ENCODE measurements at places on chromosomes 7 and 10. TPM values are rescaled to one million over a fixed set of nuclear protein-coding genes. Genes with fewer than 3 reads are reported as not detected.

CALHM1 gene
- 0.07 TPM for total RNA-seq

DNA sequence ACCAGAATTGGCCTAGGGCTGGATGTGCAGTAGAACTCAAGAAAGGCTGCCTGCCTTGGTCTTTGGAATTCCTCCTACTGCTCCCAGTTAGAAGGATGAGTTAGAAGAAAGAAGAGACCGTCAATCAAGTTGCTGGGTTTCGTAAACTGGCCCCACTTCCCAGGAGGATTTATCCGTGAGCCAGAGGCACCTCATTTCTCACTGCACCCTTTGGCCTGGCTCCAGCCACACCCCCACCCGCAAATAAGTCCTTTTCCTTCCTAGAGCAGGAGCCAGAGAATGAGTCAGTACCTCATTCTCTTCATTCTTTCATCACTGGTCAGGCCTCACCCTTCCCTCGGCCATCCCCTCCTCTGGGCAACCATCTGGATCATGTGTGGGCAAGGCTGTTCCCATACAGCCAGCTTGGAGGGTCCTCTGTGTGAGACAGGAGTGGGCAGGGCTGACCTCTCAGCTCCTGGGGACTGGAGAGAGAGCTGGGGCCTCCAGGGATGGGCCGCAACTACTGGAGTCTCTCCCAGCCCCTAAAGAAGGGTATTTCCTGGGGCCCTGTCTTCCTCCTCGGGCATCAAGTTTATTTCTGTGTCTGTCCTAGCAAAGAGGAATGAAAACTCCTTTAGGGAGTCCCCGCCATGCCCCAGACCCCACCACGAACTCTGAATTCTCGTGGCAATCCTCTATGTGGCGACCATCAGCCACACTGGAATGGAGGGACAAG, 87.2 kb upstream of the DUSP5 start:
- no peak overlapping the region for H3K4me3 ChIP-seq
- H3K4me1 ChIP-seq, result peaks cover 16% of the 10 kb centered on the region
- no peak overlapping the region for H3K27ac ChIP-seq
- no peak for DNase-seq
- H3K27me3 ChIP-seq, result no peaks in the 10 kb centered on the region

DNA sequence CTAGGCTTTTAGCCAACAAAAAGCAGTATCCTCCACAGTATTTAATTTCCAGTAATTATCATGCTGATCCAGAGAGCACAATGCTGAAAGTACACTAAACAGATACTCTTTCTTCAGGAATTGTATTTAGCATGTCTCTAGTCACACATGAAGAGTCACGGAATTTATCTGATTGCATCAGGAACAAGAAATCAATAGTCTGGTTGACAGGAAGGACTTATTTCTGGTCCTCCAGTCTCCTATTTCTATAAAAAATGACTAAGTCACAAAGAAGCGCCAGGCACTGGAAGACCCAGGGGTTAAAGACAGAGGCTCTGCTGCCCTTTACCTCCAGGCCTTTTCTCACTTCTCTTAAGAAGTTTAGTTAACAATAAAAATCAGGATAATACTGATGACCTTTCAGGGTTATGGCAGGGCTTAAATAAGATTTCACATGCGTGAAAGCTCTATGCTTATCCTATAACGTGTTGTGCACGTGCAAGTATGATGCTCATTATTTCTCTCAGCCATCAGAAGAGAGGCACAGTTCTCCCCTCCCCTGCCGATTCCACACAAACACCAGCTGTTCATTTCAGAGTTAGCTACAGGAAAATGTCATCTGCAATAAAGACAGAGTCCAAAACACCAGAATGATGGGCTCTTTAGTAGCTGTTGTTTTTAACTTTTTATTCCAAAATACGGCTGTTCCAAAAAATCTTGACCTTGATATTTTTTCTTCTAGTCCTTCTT, 36.9 kb downstream of the SLC26A4 start:
- H3K27me3 ChIP-seq, result peaks cover 4% of the 10 kb centered on the region
- no peak overlapping the region for H3K27ac ChIP-seq
- no peaks in the 10 kb centered on the region for H3K4me1 ChIP-seq
- H3K36me3 ChIP-seq, result no peaks in the 10 kb centered on the region
- H3K4me3 ChIP-seq, result no peak overlapping the region

DNA sequence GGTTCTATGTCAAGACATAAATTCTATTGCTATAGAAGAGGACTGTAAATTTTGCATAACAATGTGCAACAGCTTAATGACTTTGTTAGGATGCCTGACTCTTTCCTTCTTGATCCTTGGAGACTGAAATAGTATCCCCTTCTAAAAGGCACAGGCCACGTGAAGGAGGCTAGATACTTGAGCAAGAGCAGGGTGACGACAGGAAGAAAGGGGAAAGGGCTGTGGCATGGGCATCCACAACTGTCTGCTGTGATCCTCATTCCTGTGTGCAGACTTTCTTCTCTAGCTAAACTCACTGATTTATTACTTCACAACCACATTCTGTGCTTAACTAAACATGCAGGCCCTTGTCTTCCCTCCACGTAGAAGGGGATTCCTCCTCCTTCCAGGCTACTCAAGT, 1111.8 kb upstream of the C7orf33 start:
- H3K4me1 ChIP-seq, result no peaks in the 10 kb centered on the region
- DNase-seq, result no peak
- no peak overlapping the region for H3K27ac ChIP-seq
- no peaks in the 10 kb centered on the region for H3K36me3 ChIP-seq

- H3K4me1 ChIP-seq, result peaks cover 4% of the 10 kb centered on the region
- H3K27ac ChIP-seq, result no peak overlapping the region
- no peaks in the 10 kb centered on the region for H3K36me3 ChIP-seq
- H3K27me3 ChIP-seq, result peaks cover 12% of the 10 kb centered on the region
Observed at GRCh38 chr7:76262683-76263402, 39.6 kb upstream of the HSPB1 start.

DNA sequence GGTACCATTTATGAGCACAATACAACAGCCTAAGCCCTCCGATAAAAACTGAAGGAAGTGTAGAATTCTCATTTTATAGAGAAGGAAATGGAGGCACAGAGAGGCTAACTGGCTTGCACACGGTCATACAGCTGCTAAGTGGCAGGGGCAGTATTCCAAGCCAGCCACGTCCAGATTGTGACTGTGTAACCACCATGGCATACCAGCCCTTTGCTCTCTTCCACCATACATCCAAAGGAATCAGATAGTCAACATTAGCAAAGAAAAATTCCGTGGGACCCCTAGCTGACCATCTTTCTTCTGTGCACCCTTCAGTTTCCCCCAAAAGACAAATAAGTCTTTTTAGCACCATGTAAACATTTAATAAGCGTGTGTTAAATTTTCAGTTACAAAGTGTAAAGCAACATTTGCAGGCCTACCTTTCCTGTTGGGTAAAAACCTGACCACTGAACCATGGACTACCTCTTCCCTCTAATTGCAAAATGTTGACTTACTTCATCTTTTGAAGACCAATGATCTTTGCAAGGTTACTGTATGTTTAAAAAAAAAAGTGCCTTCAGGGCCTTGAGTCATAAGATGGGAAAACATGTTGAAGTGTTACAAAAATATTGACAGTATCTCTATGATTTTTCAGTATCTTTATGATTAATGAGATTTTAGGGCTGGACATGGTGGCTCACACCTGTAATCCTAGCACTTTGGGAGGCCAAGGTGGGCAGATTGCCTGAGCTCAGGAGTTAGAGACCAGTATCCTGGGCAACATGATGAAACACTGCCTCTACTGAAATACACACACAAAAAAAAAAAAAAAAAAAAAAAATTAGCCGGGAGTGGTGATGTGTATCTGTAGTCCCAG, 24.3 kb upstream of the PDZD8 start:
- H3K4me3 ChIP-seq, result no peak overlapping the region
- H3K36me3 ChIP-seq, result no peaks in the 10 kb centered on the region
- no peak overlapping the region for H3K27ac ChIP-seq
- no peak for DNase-seq
- no peaks in the 10 kb centered on the region for H3K4me1 ChIP-seq

HKDC1 gene
- not detected for total RNA-seq

- DNase-seq, result no peak
- H3K36me3 ChIP-seq, result no peaks in the 10 kb centered on the region
- no peaks in the 10 kb centered on the region for H3K4me1 ChIP-seq
- no peak overlapping the region for H3K27ac ChIP-seq
Observed at GRCh38 chr7:98464558-98464940, 63.7 kb upstream of the BAIAP2L1 start.

GRCh38 chr7:117095055-117095454, 141.8 kb downstream of the ST7 start:
- peaks cover 13% of the 10 kb centered on the region for H3K27me3 ChIP-seq
- H3K36me3 ChIP-seq, result no peaks in the 10 kb centered on the region
- H3K27ac ChIP-seq, result no peak overlapping the region
- no peaks in the 10 kb centered on the region for H3K4me1 ChIP-seq
- no peak overlapping the region for H3K4me3 ChIP-seq
- no peak for DNase-seq

DNA sequence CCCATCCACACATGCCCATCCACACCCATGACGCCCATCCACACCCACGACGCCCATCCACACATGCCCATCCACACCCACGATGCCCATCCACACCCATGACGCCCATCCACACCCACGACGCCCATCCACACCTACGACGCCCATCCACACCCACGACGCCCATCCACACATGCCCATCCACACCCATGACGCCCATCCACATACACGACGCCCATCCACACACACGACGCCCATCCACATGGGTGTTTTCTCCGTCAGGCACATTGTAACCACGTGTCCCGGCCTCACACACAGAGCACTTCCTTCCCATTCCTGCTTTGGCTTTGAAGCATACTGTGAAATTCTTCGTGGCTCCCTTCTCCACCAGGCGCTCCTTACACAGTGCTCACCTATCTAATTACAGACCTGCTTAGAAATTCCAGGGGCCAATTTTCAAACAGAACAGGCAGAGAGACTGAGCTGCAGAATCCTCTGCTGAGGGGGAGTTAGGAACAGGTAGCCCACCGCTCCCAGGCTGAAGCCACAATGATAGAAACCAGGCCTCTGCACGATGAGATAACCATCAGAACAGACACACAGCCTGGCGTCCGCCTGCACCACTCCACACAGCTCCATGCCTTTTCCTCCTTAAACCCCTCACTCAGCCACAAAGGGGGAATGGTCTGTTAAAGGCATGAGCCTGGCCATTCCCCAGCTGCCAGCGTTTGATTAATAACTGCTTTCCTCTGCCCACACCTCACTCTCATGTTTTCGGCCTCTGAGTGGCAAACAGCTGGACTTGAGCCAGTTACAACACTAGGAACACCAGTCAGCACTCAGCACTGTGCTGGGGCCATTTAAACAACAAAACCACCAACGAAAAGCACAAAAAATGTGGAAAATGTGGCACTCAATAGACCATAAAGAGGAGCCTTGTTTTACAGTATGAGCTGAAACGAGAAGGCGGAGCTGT, 501.6 kb downstream of the PTPRN2 start:
- no peaks in the 10 kb centered on the region for H3K4me1 ChIP-seq
- DNase-seq, result no peak
- no peaks in the 10 kb centered on the region for H3K36me3 ChIP-seq
- H3K27ac ChIP-seq, result no peak overlapping the region

IFIT1B gene
- not detected for total RNA-seq

DNA sequence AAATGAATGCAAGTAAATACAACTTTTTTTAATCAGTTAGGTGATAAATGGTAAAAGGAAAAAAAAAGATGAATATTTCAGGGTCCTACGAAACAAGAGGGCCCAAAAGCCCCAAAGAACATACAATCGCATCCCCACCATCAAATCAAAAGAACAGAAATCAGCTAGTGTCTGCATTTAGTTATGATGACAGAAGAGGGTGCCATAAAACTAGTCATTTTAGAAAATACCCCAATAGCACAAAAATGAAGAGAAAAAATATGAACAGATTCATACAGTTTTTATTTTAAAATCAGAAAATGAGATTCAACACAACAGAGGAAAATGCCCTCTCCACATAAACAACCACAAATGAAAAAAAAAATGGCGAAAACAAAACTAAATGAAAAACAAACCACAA, 905.5 kb downstream of the REEP3 start:
- no peaks in the 10 kb centered on the region for H3K36me3 ChIP-seq
- H3K27me3 ChIP-seq, result no peaks in the 10 kb centered on the region
- DNase-seq, result no peak
- H3K4me3 ChIP-seq, result no peak overlapping the region
- no peaks in the 10 kb centered on the region for H3K4me1 ChIP-seq

GRCh38 chr10:2196272-2196671, 458.9 kb upstream of the ADARB2 start:
- no peaks in the 10 kb centered on the region for H3K36me3 ChIP-seq
- H3K4me1 ChIP-seq, result no peaks in the 10 kb centered on the region
- H3K27ac ChIP-seq, result no peak overlapping the region
- H3K4me3 ChIP-seq, result no peak overlapping the region
- DNase-seq, result no peak

- H3K4me1 ChIP-seq, result no peaks in the 10 kb centered on the region
- no peaks in the 10 kb centered on the region for H3K27me3 ChIP-seq
- H3K36me3 ChIP-seq, result peaks cover 84% of the 10 kb centered on the region
- H3K27ac ChIP-seq, result no peak overlapping the region
- no peak for DNase-seq
- H3K4me3 ChIP-seq, result no peak overlapping the region
Observed at GRCh38 chr7:75565132-75565837, 73.2 kb downstream of the SPDYE5 start.
